ENCODE measurements at places on chromosomes 4 and X.

GRCh38 chr4:41569961-41570360 is 32.0 kb downstream of the LIMCH1 start:
- no peak for DNase-seq

DNA sequence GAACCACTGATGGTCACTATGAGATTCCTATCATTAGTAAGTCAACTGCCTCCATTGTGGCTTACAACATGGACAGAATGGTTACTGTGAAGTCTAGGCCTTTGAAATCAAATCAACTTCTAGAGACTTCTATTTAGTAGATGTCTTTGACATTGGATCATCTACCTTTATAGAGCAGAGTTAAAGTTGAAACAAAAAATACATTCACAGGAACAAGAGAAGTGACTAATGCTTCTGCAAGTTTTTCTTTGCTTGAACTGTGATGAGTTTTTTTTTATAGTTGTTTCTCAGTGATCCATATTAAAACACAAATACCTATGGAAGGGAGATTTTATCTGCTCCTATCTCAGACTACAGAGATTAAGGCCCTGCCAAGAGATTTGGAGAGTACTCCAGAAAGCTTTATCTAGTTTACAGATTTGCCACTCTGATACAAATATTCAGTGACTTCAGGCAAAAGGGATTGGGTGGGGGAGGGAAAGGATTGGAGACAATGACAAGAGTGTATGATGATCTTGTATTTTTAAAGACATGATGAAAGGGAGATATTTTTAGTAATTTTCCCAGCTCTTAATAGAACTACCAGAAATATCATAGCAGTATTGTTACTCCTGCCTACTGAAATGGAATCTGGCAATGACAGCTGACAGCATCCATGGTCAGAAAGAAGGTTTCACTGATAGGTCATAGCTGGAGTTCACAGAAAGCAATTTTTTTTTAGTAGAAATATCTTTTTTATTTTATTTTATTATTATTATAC is 16.0 kb upstream of the EPGN start:
- no peak for DNase-seq

DNA sequence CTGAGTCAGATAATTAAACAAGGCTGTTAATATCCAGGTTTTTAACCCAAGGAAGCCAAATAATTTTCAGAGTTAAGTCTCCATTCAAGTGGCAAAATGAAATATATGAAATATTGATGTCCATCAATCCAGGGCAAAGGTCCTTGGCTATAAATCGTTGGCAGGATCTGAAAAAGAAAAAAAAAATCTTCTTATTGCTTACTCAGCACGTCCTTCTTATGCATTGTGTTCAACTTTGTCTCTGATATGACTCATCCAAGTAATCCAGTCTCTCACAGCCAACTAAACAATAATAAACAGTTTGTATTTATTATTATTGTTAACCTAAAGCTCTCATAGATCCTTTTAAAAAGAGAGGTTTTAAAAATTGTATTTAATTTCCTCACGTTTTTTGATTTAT is 851.2 kb downstream of the ADGRL3 start:
- no peak for DNase-seq

- DNase-seq = no peak
Observed at GRCh38 chrX:71629467-71629866, 11.2 kb upstream of the CXCR3 start.

DNA sequence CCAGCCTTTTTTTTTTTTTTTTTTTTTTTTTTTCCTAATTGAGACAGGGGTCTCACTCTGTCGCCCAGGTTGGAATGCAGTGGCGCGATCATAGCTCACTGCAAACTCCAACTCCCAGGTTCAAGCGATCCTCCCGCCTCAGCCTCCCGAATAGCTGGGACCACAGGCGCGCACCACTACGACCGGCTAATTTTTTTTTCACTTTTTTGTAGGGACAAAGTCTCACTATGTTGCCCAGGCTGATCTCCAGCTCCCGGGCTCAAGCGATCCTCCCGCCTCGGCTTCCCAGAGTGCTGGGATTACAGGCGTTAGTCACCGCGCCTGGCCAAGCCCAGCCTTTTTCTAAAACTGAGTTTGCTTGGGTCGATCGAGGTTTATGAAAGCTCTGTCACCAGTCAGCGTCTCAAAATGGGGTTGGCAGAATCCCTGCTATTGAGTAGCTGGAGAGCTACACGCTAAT is 1.3 kb upstream of the OTUD5 start:
- DNase-seq = peak; percentile 20
